ENCODE measurements at places on chromosomes 2 and 18.
A peak's percentile ranks its signal among the peaks of the same experiment; 100 is the strongest.

DNA sequence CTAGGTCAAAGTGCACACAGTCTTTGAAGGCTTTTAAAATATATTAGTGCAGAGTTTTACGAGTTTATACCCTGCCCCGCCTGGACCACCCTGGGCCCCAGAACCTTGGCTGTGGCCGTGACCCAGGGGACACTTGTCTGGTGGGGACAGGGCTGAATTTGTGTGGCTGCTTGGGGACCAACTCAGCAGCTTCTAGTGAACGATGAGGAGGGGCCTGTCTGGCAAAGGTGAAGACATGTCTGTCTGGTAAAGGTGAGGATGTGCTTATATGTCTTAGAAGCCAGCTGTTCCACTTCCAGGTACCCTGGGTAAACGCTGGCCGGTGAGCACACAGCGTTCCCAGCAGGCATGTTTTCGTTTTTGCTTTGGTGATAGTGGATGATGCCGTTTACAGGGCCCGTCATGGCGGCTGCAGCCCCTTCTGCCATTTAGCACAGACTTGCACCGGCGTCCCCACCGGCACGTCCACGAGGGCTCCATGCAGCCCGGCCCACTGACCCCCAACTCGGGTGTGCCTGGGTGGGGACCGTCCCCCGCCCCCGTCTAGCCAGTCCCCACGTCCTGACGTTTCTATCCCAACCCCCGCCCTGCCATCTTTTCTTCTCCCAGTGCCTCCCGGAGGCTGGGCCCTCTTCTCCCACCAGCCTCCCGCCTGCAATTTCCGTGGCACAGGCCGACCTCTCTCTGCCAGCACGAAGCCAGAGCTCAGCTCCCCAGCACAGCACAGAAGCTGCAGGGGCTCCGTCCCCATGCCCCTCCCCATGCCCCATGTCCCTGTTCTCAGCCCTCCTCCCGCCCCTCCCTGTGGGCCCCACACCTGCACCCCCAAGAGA lies 67.8 kb downstream of the SLC66A2 start:
- DNase-seq: no peak

- DNase-seq: no peak
Measured at GRCh38 chr2:127541809-127542208, 6.3 kb downstream of the MYO7B start.

DNA sequence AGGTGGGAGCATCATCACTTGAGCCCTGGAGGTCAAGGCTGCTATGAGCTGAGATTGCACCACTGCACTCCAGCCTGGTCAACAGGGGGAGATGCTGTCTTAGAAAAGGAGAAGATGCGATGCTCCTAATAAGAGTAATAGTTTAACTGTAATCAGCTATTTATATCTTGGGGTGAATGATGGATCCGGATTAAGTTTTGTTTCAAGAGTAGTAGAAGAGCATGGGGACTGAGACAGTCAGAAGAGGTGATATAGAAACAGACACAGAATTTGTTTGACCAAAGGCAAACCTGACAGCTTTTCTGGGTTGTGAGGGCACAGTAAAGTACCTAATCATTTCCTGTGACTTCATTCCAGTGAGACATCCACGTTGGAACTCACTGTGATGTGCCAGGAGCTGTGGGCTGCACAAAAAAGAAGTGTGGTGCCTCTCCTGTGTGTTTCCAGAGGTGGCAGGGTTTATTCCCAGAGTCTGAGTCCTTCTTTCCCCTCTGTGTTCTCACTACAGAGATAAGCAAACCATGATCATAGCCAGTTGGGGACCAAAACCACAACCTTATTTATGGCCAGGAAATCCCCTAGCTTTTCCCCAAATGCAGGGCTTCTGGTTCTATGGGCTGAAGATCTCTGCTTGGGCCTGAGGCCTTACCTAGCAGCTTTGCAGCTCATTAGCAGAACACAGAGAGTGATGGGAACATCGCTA lies 113.7 kb downstream of the XRCC5 start:
- no peak for DNase-seq

GRCh38 chr2:37786854-37787253 lies 115.4 kb upstream of the CDC42EP3 start:
- DNase-seq: no peak

DNA sequence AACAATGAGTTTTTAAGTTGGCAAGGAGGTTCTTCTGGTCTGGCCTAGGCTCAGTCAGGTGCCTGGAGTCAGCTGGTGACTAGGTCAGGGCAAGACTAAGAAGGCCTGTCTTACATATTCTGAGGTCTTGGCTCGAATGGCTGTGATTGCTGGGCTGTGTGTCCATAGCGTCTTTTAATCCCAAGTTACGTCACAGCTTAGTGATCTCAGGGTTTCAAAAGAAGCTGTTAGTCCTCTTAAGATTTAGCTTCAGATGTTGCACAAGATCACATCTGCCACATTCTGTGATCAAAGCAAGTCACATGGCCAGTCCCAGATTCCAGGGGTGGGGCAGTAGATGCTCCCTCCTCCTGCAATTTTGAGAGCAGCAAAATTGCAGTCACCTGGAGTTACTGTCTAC lies 61.3 kb downstream of the PKP4 start:
- DNase-seq: no peak

DNA sequence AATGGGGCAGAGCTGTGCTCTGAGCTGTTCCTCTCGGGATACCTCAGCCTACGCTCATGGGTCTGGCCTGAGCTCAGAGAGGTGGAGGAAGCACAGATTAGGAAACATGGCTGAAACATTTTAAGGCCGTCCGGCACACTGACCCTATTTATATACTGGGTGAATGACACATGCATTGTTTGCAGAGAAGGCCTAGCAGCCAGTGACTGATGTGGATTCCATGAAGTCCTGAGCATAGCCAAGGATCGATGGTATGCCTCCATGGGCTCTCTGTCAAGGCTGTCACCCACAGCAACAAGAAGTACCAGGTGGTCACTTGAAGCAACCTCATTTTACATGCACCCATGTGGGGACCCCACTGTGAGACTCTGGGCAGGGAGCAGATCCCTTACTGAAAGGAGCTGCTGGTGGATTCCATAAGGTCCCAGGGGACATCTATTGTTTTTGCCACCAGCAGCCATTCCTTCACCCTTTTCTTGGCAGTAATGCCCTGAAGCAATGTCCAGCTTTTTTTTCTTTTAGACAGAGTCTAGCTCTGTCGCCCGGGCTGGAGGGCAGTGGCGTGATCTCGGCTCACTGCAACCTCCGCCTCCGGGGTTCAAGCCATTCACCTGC lies 8.4 kb downstream of the PTMA start:
- DNase-seq: no peak

DNA sequence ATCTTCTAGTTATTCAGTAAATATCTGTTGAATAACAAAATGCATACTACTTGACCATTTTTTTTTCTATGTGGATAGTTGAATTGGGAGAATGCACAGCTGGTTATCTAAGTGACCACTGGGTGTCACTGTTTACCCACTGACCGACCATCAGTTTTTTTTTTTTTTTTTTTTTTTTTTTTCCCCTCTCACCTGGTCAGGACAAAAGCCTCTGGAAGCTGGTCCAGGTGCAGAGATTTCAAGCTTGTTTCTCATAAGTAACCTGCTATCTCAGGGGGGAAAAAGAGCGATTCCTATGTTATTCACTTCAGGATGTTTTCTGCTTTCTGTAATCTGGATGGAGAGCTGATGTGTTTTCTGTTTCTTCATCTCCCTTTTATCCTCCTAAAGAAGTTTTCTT lies 256.0 kb downstream of the DCDC2C start:
- DNase-seq: peak; percentile 44

DNA sequence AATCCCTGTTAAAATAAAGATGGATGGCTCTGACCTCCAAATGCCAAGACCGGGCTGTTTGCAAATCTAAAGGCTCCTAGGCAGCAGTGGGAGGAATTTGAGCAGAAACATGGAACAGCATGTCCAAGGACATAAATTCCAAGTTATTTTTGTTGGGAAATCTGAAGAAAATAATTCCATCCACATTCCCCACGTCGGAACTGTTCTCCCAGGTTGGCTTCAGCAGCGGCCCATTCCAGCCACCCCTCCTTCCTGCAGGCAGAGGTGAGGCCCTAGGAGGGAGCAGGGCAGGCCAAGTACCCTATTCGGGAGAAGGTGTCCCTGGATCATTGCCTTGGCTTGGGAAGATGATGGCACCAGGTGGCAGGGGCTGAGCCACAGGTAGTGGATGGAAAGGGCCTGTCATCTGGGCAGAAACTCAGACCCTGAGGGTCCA lies 117.1 kb downstream of the CAPN13 start:
- no peak for DNase-seq

- DNase-seq: no peak
Measured at GRCh38 chr2:173410579-173410978, 55.9 kb downstream of the CDCA7 start.

- no peak for DNase-seq
Measured at GRCh38 chr18:36271153-36271552, 26.4 kb upstream of the FHOD3 start.

DNA sequence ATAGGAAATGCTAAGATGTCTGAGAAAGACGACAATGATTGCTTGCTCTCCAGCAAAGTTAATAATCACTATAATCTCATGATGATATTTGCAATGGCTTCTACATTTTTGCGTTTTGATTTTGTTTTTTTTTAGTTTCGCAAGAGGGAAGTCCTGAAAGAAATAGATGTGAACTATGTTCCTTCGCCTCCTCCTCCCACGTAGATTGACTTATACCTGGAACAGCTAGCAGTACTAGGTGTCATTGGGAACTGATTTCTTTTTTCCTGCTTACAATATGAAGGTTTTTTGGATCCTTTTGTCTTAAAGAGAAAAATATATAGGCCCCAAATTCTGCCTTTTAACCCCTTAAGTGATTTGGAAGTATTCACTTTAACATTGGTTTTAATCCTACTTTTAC lies 26.7 kb downstream of the ITPRID2 start:
- no peak for DNase-seq

GRCh38 chr2:241701149-241701398 lies 765 bp upstream of the ING5 start:
- DNase-seq: no peak

DNA sequence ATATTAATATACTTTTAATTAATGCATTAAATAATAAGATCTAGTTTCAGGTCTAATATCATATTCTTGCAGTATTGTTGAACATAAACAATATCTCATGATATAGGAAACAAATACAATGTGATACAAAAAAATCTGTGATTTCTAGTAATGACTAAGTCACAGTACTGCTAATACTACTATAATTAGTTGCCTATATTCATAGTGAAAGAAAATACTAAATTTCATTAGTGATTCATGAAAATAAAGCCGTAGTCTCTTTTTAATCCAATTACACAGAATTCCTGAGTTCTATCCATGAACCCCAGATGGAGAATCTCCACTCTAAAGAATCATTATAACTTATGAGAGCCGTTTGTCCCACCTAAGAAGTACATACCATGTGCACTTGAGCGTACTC lies 266.3 kb upstream of the ACVR2A start:
- no peak for DNase-seq

- DNase-seq: no peak
Measured at GRCh38 chr2:231017231-231017598, 20.1 kb upstream of the C2orf72 start.

- DNase-seq: no peak
Measured at GRCh38 chr2:230266638-230267037, 41.1 kb downstream of the SP140 start.

DNA sequence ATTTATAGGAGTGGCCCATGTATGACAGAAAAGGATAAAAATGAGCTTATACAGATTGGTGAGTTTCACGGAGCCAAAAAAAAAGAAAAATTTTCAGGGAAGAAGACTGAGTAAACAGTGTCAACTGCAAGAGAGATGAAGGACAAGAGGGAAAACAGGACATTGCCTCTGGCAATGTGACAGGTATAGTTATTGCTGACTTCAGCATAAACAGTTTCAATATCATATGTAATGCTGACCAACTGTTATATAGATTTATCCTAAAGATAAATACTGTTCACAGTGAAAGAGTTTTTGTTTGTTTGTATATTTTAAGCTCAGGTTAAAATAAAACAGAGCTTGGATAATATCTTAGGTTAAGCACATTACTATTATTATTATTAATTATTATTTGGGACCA lies 98.0 kb upstream of the FSIP2 start:
- DNase-seq: no peak

DNA sequence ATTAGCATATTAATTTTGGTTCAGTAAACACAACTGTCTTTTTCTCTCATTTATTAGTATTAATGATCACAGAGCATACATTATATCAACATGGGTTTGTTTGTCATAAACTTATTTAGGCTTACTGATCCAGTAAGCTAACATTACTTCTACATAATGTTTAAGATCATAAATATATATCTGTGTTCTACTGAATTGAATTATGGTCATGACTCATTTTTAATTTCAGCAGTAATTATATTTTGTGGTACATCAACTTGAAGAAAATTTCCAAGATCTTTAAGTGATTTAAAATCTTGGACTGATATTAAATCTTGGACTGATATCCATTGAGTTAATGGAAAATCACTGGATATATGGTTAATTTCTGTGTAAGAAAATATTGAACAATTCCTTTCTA lies 111.7 kb downstream of the CALCRL start:
- DNase-seq: no peak

DNA sequence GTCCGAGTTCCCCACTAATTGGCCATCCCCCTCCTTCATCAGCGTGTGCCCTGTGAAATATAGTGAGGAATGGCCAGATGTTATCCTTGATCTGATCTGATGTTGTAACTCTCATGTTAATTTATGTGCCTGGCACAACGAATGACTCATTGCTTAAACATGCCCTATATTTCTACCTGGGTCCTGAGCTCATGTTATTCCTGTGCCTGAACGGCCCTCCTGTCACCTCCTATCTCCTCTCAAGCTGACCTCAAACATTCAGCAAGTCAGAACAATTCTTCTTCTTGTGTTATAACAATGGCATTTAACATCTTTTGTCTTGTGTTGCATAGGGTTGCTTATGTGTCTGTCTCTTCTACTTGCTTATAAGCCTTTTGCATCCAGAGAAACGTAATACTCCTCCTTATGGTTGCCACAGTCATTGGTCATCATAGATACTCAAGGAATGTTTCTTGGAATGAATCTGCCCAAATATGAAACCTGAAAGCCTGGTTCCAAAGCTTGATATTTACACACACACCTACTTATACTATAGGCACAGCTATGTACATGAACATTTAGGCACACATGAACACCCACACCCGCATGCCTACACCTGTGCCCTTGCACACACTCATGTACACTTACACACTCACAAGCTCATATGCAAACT lies 80.2 kb upstream of the PHLPP1 start:
- DNase-seq: no peak

- DNase-seq: no peak
Measured at GRCh38 chr2:166651991-166652390, 157.9 kb upstream of the SCN7A start.

GRCh38 chr2:204051984-204052556 lies 115.5 kb downstream of the ICOS start:
- DNase-seq: no peak

GRCh38 chr2:104790100-104790811 lies 63.7 kb upstream of the POU3F3 start:
- DNase-seq: peak; percentile 30

Measured in muscle of arm (tissue), 14 donors.